NCI-H524 (cell line): ENCODE measurements at places on chromosomes 1 and 21.

GRCh38 chr1:207811920-207812720, 60.3 kb downstream of the CD46 start:
- DNase-seq = no peak

- DNase-seq = no peak
Measured at GRCh38 chr1:64850846-64851245, 106.0 kb downstream of the RAVER2 start.

DNA sequence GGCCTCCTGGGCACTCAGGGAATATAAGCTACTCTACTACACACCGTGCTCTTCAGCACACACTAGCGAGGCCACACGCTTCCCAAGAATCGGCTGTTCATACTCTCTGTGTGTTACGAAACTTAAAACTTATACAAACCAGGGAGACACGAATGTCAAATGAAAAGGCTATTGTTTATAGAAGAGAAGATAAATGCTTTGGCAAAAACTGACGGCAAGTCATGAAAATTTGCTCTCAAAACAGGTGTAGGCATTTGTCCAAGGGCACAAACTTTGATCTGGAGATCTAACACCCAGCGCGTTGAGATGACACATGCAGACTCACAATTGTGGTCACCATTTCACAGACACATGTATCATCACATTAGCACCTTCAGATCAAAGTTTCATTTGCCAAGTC, 46.1 kb downstream of the USP48 start:
- DNase-seq = no peak

DNA sequence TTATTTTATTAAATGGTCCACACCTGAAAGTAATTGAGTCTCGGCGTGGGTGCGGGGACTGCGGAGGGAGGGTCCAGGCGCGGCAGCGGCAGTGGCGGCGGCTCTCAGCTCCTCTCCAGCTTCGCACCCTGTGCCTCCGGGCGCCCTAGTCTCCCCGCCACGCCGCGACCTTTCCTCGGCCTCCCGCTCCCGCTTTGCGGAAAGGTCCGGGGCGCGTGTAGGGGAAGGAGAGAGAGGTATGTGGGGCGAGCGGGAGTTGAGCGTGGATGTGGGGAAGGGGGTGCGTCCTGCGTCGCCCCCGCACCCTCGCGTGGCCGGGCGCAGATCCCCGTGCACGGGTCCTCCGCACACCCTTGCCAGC, 13.4 kb upstream of the ALX3 start:
- no peak for DNase-seq
